NCI-H510A treated with DMSO at 0.1 percent for 48 hours (cell line): ENCODE measurements at places on chromosomes 1 and 21.

GRCh38 chr1:227318853-227319607 lies 738 bp upstream of the CDC42BPA start:
- peak; percentile 65 for DNase-seq

DNA sequence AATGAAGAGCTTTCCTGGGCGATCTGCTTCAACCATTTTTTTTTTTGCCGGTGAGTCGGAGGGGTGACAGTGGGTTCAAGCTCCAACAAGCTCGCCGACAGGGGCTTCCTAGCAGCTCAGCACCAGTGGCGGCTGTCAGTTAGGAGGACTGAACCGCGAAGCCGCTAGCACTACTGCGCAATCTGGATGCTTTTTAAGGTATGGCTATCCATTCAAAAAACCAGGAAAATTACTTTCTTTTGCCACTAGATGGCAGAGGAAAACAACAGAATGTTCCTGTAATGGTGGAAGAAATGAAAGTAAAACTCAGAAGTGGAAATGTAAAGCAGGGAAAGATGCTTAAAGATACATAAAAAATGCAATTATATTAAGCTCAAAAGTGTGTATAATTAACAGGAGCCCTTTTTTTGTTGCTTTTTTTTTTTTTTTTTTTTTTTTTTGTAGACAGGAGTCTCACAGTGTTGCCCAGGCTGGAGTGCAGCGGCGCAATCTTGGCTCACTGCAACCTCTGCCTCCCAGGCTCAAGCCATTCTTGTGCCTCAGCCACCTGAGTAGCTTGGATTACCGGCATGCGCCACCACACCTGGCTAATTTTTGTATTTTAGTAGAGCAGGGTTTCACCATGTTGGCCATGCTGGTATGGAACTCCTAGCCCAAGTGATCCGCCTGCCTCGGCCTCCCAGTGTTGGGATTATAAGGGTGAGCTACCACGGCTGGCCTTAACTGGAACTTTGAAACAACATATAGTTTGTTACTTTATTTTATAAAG lies 8.5 kb downstream of the KYAT3 start:
- DNase-seq, result peak; percentile 84

- DNase-seq, result no peak
Measured at GRCh38 chr1:109241344-109241743, 8.0 kb upstream of the CELSR2 start.

- DNase-seq, result no peak
Measured at GRCh38 chr1:87061742-87062156, 147.3 kb downstream of the HS2ST1 start.

DNA sequence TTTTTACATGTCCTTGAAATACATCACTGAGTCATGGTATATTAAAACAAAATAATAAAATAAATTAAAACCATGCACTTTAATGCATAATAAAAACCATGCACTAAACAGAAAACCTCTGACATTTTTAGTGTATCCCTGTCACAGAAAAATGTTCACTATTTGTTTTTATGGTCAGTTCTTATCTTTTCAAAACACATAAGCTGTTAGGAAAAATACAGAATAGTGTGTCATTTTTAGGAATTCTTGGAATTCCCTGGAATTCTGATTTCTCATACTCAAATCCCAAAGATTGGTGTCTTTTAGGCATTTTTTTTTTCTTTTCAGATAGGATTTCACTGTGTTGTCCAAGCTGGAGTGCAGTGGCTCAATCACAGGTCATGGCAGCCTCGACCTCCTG lies 25.1 kb upstream of the TINAGL1 start:
- DNase-seq, result no peak

GRCh38 chr1:61757950-61758349 lies 15.7 kb downstream of the PATJ start:
- DNase-seq, result no peak

DNA sequence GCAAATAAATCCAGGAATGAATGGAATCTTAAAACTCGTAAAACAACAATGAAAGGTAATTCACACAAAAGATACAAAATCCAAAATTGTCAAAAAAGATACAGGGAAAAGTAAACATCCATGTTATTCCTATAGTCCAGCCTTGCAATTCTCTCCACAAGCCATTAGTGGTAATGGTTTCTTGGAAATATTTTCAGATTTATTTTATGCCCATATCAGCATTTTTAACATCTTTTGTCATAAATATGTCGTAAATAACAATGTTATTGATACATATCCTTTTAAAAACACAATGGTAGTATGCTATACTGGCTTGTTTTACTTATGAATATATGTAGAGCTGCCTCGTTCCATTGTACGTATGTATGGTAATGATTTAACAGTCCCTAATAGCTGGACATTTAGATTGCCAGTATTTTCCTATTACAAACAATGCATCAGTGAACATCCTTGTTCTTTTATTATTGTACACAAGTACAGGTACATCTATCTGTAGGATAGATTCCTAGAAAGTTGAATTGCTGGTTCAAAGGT lies 30.6 kb downstream of the DNTTIP2 start:
- peak; percentile 44 for DNase-seq

GRCh38 chr1:27122652-27123051 lies 32.3 kb downstream of the SLC9A1 start:
- DNase-seq, result peak; percentile 74

- peak; percentile 7 for DNase-seq
Measured at GRCh38 chr21:39972471-39972870, 105.2 kb downstream of the PCP4 start.

DNA sequence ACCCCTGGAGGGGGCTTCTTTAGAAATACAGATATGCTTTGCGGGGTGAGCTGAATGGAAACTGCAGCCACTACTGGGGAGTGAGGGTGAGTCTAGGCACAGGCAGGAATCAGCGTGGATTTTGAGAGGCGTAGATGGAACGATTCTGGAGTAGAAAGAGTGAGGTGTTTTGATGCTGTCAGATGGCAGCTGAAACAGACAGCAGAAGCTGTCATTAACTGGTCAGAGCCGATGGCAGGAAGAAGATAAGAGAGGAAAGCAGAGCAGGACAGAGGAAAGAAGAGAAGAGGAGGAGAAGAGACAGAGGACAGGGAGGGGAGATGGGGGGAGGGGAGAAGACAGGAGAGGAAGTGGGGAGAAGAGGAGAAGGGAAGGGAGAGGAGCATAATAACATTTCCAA lies 138.5 kb downstream of the LRIG2 start:
- no peak for DNase-seq

GRCh38 chr1:203627851-203628200 lies 1.2 kb downstream of the ATP2B4 start:
- DNase-seq, result peak; percentile 42

GRCh38 chr1:67188137-67188536 lies 21.9 kb downstream of the IL23R start:
- no peak for DNase-seq

- no peak for DNase-seq
Measured at GRCh38 chr21:42343101-42343500, 7.7 kb downstream of the TFF2 start.

GRCh38 chr1:222331765-222332164 lies 216.1 kb downstream of the HHIPL2 start:
- no peak for DNase-seq

GRCh38 chr1:36155408-36156328 lies at the start of gene MAP7D1:
MAP7D1 (plus strand) TSS chr1:36156160; CDS start chr1:36156418, 258 bp downstream.
- peak; percentile 98 for DNase-seq

GRCh38 chr1:201319631-201320030 lies 36.3 kb downstream of the PKP1 start:
- no peak for DNase-seq

- no peak for DNase-seq
Measured at GRCh38 chr21:26032263-26032662, 138.3 kb downstream of the APP start.

DNA sequence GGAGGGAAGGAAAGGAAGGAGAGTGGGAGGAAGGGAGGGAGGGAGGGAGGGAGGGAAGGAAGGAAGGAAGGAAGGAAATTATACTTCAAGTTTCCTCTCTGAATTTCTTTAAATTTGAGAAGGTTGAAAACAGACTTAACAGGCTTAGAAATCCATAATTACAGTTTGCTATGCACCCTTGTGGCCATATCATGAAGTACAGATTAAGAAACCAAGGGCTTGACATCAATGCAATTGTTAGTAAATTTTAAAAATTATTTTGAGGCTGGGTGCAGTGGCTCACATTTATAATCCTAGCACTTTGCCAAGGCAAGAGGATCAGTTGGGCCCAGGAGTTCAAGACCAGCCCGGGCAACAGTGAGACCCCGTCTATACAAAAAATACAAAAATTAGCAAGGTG lies 14.4 kb downstream of the ANP32E start:
- DNase-seq, result no peak

GRCh38 chr1:203676455-203676854 lies 49.8 kb downstream of the ATP2B4 start:
- no peak for DNase-seq

DNA sequence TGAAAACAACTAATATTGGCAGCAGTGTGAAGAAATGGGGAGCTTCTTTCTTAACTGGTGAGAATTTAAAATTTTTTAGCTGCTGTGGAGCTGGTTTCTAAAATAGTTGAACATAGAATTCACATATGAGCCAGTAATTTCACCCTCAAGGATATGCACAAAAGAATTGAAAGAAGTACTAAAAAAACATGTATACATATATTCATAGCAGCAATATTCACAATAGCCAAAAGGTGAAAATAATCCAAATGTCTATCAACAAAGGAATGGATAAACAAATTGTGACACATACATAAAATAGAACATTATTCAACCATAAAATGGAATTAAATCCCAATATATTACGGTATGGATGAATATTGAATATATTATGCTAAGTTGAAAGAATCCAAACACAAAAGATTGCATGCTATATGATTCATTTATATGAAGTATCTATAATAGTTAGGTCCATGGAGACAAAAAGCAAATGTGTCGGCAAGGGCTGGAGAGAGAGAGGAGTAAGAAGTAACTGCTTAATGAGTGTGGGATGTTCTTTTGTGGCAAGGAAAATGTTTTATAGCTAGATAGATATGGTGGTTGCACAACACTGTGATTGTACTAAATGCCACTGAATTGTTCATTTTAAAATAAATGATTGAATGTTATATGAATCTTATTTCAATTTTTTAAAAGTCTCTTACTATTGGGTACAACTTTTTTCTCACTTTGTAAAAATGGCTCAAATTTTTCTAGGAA lies 14.8 kb upstream of the COL11A1 start:
- DNase-seq, result no peak

- no peak for DNase-seq
Measured at GRCh38 chr1:25848531-25848930, 10.7 kb downstream of the AUNIP start.

DNA sequence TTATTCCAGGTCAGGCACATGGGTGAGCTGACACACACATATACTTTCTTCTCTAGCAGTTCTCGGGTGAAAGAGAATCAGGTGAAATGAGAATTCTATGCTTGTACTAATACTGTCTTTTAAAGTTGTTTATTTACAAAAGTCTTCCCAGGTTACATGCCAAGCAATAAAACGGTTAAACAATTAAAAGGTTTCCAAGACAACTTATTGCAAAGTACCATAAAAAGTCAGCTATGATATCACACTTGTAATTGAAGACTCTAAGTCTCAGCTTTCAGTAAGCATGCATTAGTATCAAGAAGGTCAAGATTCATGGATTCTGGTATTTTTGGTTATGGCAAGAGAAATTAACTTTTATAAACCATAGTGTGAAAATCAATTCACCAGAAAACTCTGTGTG lies 171.4 kb downstream of the PDE4B start:
- no peak for DNase-seq

- no peak for DNase-seq
Measured at GRCh38 chr21:44650973-44651675, 3.3 kb downstream of the KRTAP12-4 start.

DNA sequence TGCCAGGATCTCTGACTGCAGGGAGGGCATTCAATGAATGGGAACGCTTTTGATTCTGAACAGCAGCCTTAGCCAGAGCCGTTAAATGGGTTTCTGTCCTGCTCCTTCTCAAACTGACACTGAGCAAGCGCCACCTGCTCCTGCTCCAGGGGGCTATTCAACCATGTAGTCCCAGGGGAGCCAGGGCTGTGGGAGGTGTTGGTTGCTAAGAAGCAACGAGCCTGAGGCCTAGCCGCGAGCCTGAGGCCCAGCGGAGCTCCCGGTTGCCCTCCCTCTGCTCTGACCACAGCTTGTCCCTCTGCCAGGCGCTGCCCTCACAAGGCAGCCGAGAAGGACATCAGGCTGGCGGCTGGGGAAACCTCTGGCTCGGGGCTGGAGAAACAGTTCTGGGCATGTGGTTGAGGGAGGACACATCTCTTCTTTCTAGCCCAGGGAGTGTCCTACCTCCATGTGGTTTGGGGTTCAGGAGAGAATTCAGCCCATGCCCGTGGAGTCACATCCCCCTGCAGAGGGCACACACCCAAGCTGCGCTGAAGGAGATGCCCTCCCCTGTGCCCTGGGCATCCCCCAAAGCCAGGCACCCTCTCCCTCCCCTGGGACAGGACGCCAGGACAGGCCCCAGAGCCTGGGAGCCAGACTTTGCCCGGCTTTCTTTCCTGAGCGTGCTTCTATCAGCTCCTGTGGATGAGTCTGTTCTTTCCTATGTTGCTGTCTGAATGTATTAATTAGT lies 18.0 kb downstream of the PCP4 start:
- DNase-seq, result no peak

DNA sequence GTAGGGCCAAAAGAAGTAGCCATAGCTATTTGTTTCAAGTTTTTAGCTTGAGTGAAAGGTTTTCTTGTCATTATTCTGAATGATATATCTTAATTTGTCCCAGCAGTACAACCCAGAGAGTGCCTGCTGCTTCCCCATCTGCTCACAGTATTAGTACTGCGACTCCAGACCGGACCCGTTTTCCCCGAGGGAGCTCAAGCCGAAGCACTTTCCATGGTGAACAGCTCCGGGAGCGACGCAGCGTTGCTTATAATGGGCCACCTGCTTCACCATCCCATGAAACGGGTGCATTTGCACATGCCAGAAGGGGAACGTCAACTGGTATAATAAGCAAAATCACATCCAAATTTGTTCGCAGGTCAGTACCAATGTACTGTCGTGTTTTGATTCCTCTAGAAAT lies 37.2 kb upstream of the C1orf115 start:
- DNase-seq, result no peak

DNA sequence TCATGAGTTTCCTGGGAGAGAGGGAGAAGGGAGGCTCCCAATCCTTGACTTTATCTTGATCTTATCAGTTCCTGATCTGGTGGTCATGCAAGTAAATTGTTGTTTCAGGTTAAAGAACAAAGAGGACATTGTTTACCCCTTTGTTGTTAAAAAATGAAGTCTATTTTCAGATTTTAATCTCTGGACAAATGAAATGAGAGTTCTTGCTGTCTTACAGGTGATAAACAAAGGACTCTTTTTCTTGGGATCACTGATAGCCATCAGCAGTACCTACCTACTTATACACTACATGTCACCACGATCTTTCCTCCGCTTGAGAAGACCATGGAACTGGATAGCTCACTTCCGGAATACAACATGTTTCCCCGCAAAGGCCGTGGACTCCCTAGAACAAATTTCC lies 48.4 kb downstream of the CHML start:
- no peak for DNase-seq

DNA sequence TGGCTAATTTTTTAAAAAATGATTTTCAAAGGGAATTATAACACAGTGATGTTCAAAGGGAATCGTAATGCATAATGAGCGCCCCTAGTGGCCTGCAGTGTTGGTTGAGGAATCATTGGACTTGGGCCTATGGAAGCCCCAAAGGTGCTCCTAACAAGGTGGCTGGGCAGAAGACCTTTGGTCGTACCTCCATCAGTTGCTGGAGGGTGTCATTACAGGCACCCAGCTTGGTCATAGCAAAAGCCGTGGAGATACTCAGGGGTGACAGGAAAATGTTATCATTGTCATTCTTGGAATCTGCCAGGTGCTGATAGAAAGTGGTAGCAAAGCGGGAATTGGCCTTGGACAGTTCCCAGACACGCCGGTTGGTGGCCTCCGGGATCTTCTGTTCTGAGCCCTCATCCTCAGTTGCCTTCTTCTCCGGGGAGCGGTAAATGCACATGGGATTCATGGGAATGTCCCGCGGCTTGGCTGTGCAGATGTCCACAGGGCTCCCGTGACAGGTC lies 2.7 kb downstream of the SERPINC1 start:
- DNase-seq, result peak; percentile 38
